Fibroblast of mammary gland (primary cell): ENCODE measurements at places on chromosomes 1 and 21.

DNA sequence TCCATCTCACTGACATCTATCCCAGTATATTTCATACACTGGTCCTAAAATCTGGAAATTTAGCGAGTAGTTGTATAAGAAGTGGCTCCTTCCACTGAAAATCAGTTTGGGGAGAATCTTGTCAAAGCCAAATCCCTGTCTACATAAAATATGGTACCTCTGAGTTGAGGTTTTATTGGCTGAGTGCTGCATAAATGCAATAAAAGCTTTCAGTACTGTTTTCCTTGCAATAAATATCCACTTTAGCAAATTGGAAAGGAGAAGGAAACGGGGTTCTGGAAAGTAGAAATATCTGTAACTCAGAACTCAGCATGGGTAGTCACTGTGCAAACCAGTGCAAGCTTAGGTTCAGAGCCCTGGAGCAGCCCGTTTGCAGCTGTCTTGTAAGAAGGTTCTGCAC, 580.2 kb downstream of the SMYD3 start:
- DNase-seq: no peak

DNA sequence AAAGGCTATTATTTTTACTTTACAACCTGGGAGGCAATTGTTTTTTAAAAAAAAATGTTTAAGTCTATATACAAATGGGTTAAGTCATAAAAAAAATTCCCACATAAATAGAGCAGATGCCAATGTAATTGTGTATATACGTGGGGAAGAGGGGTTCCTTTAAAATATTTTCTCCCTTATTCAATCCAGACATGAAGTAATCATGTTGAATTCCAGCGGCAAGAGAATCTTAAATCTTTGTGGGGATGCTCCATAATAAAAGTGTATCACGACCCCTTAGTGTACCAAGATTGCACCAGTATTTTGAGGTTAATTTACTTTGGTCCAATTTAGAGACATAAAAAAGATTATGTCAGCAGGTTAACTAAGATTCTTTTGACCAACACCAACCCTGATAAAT, 62.1 kb downstream of the ARID4B start:
- no peak for DNase-seq

GRCh38 chr21:43889069-43889468, 24.0 kb downstream of the AGPAT3 start:
- DNase-seq: no peak

GRCh38 chr1:171250263-171250662, 2.0 kb downstream of the FMO1 start:
- DNase-seq: no peak

GRCh38 chr1:2277741-2278488, 49.8 kb downstream of the SKI start:
- DNase-seq: no peak

DNA sequence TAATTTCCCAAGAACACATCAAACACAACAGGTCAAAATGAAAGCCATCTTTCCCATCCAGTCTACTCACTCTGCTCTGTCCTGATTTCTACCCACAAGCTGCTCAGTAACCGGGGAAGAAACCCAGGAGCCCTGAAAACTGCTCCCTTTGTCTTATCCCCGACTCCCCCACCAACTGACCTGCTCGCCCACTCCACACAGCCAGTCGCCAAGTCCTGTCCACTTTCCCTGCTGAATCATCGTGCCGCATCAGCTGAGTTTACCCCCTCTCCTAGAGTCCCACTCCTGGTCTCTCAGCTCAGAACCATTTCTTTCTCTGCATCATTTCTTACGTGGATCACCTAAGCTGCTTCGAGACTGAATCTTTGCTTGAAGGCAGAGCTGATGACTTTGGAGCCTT, 11.2 kb upstream of the RCAN1 start:
- no peak for DNase-seq

GRCh38 chr1:31881688-31882000, 56.5 kb downstream of the PTP4A2 start:
- no peak for DNase-seq

DNA sequence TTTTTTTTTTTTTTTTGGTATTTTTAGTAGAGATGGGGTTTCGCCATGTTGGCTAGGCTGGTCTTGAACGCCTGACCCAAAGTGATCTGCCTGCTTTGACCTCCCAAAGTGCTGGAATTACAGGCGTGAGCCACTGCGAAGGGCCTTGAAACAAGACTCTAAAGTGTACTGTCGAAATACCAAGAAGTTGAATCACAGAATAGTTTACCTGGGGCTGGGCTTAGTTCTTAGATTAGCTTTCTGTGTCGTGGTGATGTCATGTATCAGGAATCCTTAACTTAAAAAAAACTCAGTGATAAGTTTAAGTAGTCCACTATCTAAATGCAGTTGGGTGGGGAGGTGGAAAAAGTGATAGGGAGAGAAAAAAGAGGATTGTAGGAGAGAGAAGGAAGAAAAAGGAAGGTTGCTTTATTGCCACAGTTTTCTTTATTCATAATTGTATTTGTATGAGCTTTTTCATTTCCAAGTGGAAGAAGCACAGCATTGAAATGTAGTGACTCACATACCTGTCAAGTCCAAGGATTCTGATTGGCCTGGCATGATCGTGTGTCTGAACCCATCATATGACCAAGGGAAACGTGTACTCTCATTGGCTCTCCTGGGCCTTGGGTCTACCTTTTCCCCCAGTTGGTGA, 13.4 kb downstream of the ITSN1 start:
- peak; percentile 65 for DNase-seq

DNA sequence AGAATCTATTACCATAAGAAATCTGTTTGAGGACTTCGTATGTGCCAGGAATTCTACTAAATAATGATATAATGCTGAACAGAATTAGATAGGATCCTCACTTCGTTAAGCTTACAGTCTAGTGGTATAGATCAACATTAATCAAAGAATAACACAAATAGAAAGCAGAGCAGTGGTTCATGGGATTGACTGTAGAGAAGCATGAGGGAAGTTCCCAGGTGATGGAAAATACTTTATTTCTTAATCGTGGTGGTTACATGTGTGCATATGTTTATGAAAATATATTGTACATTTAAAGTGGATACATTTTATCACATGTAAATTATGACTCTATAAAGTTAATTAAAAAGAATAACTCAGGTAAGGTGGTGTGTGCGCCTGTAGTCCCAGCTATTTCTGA, 110.5 kb downstream of the OSBPL9 start:
- no peak for DNase-seq
